ENCODE measurements at places on chromosomes 12 and 14. TPM values are rescaled to one million over a fixed set of nuclear protein-coding genes. Genes with fewer than 3 reads are reported as not detected.

The CPNE8 gene
- 20.2 TPM for total RNA-seq

The TUNAR gene
- total RNA-seq, result 0.10 TPM

The ATF7IP gene
- total RNA-seq, result 49.0 TPM

The RNU6-8 gene
- not detected for total RNA-seq

The KDM2B gene
- total RNA-seq, result 28.9 TPM

The TIGAR gene
- total RNA-seq, result 2.3 TPM

The CDKN3 gene
- 2.0 TPM for total RNA-seq

The DPY19L2 gene
- total RNA-seq, result 0.95 TPM

GRCh38 chr14:39315859-39316444, 82.2 kb downstream of the MIA2 start:
- DNase-seq, result no peak

- DNase-seq, result no peak
Observed at GRCh38 chr14:101254805-101255764, 306.2 kb upstream of the DIO3 start.

- no peak for DNase-seq
Observed at GRCh38 chr12:31702047-31702446, 26.8 kb downstream of the AMN1 start.

DNA sequence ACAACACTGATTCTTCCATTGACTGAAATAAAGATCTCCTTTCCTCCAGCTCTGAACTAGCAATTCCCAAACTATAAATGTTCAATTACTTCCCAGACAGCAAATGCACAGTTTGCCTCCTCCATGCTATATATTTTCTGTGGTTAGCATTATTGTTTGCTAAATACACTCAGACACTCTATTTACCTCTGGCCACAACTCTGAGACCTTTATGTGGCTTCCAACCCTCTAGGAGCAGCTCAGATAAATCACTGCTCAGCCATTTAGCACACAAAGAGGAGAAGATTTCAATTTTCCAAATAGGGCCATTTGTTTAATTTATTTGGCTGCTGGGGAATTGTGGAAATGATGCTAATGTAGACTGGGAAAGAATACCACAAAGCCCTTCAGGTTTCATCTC, 202.0 kb downstream of the SPTSSA start:
- no peak for DNase-seq

DNA sequence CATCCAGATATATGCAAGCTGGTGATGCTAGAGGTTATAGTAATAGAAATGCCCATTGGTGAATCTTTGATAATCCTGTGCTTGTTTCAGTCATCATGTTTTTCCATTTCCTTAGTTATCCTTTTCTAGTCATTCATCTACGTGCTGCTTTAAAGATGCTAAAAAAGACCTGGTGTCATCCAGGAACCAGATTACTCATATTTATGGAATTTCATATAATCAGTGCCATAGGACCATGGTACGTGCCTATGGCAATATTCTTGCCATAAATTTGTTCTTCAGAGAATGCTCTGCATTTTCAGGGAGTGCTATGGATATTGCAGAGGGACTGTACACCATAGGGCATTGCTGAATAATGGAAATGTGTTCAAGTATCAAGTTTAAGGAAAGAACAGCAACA, 267.3 kb downstream of the AKAP6 start:
- no peak for DNase-seq

GRCh38 chr14:59175404-59175803, 13.1 kb upstream of the DAAM1 start:
- DNase-seq, result no peak

- no peak for DNase-seq
Observed at GRCh38 chr14:94355191-94355794, 32.2 kb upstream of the SERPINA6 start.

DNA sequence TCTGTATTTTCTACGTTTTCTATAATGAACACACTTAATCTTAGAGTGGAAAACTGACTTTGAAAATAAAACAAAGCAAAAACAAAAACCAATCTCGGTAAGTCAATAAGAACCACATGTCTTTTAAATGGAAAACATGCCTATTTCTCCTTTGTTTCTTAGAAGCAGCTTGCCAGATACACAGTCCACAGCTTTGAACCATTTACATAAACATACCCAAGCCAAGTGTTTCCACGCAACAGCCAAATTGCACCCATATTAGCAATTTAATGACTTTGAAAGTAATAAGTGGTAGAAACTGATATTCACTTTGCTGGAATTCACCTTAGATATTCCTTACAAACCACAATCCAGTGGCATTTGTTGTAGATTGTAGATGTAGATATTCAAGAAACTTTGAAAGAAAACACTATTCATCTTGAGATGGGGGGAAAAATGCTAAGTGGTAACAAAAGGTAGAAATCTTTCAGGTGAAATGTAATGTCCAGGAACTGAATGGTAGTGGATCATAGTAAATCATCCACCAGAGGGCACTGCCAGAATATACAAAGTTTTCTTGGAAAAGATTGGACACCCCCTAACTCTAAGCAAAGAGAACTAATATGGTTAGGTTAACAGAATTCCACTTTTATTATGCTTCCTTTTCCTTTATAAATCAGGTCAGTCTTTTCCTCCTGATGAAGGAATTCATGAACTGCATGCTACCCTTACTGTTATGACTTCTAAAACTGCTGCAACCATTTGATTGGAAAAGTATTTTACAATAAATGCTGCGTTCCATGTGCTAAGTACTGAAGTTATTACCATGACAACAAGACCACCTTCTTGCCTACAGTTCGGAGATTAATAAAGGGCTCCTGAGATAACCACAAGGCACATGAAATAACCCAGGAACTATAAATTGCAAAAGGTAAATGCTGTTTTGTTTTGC, 69.8 kb downstream of the RERG start:
- no peak for DNase-seq

DNA sequence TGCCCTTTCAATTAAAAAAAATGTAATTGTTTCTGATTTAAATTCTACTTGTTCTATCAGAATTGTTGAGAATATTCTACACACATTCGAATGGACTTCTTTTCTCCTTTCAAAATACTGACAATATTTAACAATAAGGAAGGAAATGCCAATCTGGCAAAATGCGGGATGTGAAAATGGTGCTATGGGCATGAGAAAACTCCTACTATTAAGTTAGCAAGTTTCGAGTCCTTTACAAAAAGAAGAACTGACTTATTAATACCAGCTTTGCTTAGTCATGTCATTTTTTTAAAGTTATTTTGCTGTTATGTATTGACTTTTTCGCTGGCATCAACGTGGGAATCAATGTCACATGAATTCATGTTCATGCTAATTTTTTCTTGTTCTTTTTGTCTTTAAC, 31.7 kb upstream of the ARL1 start:
- DNase-seq, result peak; percentile 17

- peak; percentile 98 for DNase-seq
Observed at GRCh38 chr12:54379398-54380201, 4.9 kb downstream of the ZNF385A start.

DNA sequence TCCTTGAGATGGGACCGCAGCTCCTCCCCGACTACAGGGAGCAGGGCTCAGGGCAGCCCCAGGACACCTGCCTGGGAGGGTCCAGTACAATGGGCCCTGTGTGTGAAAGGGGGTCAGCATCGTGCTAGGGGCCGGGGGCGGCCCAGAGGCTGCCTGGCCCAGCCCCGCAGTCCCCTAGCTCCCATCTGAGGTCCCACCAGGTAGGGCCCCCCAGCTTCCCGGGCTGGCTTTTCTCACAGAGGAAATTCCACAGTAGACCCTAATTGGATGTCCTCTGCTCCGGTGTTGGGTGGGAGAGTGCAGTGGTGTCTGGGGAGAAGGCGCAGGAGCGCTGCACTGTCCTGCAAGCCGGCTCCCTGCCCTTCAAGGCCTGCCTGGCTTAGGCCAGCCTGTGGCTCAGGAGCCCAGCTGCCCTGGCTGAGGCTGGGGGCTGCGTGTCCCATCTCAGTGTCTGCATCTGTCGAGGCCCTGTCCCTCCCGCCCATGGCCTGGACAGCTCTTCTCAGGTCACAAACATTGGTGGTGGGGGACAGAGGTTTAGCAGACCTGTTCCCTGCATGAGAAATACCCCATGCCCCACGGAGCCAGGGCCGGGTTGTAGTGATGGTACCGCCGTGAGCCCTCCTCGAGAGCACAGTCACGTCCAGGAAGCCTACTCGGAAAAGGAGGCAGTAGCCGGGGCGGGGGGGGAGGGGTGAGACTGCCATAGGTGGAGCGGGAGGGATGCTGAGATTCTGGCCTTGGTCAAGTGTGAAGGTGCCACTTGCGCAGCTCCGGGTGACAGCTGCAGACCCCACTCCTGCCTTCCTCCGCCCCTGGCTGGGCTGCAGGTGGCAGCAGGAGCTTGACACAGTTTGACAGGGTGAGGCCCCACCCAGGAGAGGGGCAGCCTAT, 11.6 kb downstream of the HIP1R start:
- no peak for DNase-seq

Data from lower leg skin (tissue), 4 donors.